ENCODE measurements at places on chromosomes 3 and 15.

DNA sequence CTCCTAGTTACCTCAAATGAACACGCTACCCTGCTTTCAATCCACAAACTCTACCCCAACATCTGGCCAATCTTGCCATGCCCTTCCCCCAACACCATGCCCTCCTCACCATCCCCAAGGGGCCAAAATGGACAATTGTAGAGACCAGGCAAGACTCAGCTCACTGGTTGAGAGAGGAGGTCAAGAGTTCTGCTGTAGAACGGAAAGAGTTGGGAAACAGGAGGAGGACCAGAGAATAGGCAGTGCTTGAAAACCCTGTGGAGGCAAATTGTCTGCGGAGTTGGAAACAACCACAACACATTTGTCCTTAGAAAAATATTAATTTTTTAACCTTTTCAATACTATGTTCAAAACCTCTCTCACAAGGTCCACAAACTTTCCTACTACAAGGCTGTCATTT lies 128.8 kb upstream of the BFSP2 start:
- DNase-seq = no peak

- no peak for DNase-seq
Measured at GRCh38 chr3:149610351-149611105, 47.3 kb downstream of the WWTR1 start.

DNA sequence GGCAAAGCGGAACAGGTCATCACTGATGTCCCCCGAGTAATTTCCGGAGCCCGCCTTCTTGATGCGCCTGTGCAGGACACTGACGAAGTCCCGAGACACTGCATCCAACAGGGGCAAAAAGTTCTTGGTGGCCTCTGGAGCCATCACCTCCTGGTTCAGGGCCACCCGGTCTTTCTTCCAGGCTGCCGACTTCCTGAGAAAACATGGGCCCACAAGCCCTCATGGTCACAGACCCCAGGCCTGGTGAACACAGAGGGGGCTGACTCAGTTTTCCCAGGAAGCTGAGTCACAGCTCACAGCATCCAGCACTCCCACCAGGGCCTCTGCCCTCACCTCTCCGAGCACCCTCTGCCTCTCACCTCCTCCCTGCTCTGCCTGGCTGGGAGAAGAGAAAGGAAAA lies 22.4 kb downstream of the CYP11A1 start:
- DNase-seq = no peak

GRCh38 chr15:63079947-63080626 lies 37.5 kb downstream of the TPM1 start:
- no peak for DNase-seq

DNA sequence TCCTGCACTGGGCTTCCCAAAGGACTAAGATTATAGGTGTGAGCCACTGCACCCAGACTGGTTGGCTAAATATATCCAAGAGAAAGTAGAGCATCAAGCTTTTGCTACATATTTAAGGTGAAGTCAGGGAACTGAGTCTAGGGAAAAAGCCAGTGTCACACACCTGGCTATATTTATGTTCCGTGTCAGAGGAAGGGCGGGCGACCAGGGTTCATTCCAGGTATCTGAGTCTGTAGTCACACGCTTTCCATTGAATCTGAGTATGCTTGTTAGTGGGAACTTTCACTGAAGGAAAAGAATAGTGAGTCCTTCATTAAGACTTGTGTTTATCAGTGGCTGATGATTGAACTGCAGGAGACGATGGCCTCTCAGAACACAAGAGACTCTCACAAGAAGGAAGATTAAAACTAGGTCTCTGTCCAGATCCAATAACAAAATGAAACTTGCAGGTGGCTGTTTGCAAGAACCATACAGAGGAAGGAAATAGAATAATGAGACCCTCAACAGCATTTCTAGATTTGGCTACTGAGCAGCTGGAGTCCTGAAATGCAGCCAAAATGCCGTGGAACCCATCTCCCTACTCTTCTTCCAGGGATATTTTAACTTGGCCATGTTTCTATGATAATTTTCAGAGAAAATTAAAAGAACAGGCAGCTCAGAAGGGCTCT lies 276.3 kb downstream of the THSD4 start:
- DNase-seq = no peak

DNA sequence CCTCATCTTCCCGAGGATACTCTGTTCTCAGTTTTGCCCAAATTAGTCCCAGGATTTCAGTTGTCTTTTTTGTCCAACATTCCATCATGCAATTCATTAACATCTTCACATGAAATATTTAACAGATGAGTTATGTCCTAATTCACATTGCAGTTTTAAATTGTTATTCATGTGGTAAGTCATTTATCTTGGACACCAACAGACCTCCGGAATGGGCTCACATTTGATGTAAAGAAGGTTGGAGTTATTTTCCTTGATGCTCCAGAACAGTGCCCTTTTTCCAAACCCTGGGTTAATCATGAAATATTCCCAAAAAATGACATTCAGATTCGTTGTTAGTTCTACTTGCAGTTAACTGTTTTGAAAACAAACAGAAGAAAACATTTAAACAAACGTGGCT lies 32.8 kb upstream of the LRTM1 start:
- no peak for DNase-seq

- DNase-seq = peak; percentile 82
Measured at GRCh38 chr3:69161587-69162307, 39.4 kb upstream of the LMOD3 start.

DNA sequence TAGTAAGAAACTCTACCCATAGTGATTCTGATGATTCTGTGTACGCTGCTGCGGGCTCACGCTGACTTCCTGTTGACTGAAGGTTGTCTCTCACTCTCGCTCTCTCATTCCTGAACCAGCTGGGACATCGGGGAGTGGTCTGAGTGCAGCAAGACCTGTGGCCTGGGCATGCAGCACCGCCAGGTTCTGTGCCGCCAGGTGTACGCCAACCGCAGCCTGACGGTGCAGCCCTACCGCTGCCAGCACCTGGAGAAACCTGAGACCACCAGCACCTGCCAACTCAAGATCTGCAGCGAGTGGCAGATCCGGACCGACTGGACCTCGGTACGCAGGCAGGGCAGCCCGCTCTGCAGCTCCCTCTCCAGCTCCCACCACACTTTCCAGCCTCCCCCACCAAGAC lies 63.6 kb upstream of the NR2E3 start:
- DNase-seq = no peak

- no peak for DNase-seq
Measured at GRCh38 chr3:186901135-186901734, 29.1 kb upstream of the ST6GAL1 start.

- DNase-seq = no peak
Measured at GRCh38 chr15:68203486-68203885, 1.6 kb downstream of the CALML4 start.

- DNase-seq = no peak
Measured at GRCh38 chr3:156459434-156459833, 95.5 kb downstream of the SSR3 start.

DNA sequence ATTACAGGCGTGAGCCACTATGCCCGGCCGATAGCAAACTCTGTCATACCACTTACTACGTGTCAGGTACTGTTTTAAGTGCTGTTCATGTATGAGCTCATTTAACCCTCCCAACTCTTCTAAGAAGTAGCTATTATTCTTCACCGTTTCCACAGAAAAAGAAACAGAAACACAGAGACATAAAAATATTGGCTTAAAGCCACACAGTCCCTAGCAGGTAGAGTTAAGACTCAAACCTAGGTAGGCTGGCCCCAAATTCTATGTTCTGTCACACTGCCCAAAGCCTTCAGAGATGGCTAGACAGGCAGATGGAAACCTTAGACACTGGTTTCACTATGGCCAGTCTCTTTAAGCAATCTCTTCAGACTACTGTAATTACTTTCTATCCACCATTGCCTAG lies 149.8 kb upstream of the KCNMB2 start:
- DNase-seq = no peak

GRCh38 chr3:197752107-197752506 lies 2.4 kb downstream of the FYTTD1 start:
- DNase-seq = no peak

- no peak for DNase-seq
Measured at GRCh38 chr3:144466540-144466939, 494.9 kb downstream of the DIPK2A start.

- no peak for DNase-seq
Measured at GRCh38 chr3:16455966-16456365, 57.5 kb downstream of the RFTN1 start.

DNA sequence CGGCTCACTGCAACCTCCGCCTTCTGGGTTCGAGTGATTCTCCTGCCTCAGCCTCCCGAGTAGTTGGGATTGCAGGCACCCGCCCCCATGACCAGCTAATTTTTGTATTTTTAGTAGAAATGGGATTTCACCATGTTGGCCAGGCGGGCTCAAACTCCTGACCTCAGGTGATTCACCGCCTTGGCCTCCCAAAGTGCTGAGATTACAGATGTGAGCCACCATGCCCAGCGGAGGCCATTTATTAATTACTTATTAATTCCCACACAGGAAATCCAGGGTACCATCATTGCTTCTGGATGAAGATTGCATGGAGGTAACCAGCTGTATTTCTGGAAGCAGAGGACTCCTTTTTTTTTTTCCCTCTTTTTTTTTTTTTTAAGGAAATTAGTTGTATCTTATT lies 37.8 kb downstream of the MAP4 start:
- no peak for DNase-seq

DNA sequence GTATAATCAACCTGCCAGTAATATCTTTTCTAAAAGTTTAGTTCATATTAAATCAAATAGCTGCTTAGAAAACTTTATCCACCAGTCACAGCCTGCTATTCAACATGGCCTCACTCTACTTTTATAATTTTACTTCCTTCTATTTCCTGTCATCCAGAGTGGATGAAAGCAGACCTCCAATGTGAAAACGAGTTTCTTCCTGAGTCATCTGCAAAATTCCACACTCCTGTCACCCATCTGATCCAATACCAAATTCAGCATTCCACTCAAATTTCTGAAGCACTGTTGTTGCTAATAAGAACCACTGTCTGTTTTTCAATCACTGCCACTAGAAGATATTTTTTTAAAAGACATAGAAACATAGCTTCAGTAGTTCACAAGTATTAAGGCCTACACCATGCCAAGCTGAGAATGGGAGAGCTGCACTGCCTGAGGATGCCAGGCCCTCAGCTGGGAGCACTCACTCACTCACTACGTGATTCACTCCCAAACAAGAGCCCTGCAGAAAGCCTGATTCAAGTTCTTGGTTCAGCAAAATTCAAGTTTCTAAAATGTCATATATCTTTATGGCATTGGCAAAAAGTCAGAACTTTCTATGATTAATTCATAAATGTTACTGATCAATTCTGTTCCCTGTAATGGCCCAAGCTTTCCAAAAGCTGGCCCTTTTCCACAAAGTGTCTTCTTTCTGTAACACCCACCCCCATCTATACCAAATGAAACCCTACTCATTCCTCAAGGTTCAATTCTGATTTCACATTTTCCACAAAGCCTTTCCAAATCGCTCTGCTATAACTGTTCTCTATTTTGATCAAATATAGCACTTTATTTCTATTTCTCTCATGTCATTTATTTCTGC lies 82.9 kb downstream of the FSIP1 start:
- DNase-seq = no peak

DNA sequence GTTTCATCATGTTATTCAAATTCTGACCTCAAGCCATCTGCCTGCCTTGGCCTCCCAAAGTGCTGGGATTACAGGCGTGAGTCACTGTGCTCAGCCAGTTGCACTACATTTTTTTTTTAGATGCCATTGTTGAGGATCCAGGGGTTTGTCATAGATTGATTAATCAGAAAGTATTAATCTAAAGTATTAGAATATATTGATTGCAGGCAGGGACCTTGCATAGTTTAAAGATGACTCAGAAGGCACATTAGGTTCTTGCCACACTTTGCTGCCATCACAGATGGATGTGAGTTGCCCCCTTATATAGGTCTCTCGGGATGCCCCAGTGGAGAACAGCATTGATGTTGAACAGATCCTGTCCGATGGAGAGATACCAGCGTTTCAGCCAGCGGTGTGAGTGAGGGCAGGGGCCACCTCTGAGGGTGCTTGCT lies 41.1 kb downstream of the IGF1R start:
- DNase-seq = no peak

DNA sequence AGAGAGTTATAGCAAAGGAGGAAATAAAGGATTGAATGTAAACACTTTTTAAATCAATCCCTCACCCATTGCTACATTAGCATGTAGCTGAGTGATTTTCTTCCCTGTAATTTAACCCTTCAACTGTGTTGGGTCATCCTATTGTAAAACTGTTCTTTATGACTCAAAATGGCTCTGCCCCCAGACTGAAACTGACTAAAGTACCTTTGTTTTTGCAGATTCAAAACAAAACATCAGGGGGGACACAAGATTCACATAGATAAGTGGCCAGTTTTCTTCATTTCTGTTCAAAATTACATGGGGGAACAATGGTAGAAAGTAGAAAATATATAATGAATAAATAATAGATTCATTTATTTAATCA lies 268.4 kb downstream of the IGSF11 start:
- no peak for DNase-seq

GRCh38 chr3:150145659-150146058 lies 175.0 kb upstream of the PFN2 start:
- DNase-seq = no peak

DNA sequence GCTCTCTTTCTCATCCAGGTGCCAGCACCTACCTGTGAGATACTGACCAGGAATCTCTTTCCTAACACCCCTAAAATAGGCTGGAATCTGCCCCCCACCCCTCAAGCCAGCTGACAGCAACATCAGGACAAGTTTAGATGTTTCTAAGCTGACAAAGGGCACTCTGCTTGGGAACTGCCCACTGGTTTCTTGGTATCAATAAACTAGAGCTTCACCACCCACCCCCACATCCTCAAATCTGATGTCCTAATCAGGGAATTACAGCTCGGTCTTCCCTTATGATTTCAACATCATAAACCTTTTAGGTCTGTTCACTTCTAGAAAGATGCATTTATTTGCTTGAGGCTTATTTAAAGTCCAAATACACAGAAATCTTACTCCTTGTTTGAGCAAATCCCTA lies 34.7 kb downstream of the CEP19 start:
- DNase-seq = no peak

- DNase-seq = no peak
Measured at GRCh38 chr3:42999212-42999611, 20.1 kb downstream of the GASK1A start.

DNA sequence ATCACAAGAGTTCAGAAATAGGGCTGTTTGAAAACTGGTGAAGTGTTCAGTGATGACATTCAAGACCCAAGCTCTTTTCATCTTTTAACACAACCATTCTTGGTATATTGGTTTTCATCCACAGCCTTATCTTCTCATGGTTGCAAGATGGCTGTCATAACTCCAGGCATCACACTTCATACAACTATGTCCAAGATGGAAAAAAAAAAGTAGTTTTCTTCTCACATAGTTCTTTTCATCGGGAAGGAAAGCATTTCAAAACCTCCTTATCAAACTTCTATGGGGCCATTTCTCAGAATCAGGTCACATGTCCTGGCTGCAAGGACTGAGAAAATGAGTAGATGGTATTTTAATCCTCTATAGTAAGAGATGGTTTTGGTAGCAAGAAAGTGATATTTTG lies 21.1 kb upstream of the MFSD1 start:
- DNase-seq = no peak

All from eye (tissue), 1 donor.